ENCODE measurements at places on chromosomes 6 and 20. TPM values are rescaled to one million over a fixed set of nuclear protein-coding genes. Genes with fewer than 3 reads are reported as not detected.

The TRMT6 gene
- total RNA-seq: 28.6 TPM

The RIPPLY2 gene
- total RNA-seq: not detected

The TRAPPC3L gene
- not detected for total RNA-seq

The BACH2 gene
- 3.1 TPM for total RNA-seq

The TRIM31 gene
- not detected for total RNA-seq

The CLDN20 gene
- not detected for total RNA-seq

The ZSCAN9 gene
- total RNA-seq: 13.1 TPM

The SPTLC3 gene
- not detected for total RNA-seq

The RAET1L gene
- total RNA-seq: not detected

The TBXT gene
- total RNA-seq: not detected

The IL17F gene
- 241 TPM for total RNA-seq

The VGLL2 gene
- total RNA-seq: not detected

The SIRPA gene
- total RNA-seq: 0.14 TPM

The WFDC12 gene
- not detected for total RNA-seq

Data from natural killer cell treated with Interleukin-12 subunit alpha and Interleukin-12 subunit beta and Interleukin-15 and Interleukin-18, amount 100 ng/mL, for 72 hours (primary cell).